ENCODE measurements at places on chromosomes 7 and 10.

- DNase-seq: no peak
Observed at GRCh38 chr10:62582804-62583208, 208.6 kb downstream of the ZNF365 start.

DNA sequence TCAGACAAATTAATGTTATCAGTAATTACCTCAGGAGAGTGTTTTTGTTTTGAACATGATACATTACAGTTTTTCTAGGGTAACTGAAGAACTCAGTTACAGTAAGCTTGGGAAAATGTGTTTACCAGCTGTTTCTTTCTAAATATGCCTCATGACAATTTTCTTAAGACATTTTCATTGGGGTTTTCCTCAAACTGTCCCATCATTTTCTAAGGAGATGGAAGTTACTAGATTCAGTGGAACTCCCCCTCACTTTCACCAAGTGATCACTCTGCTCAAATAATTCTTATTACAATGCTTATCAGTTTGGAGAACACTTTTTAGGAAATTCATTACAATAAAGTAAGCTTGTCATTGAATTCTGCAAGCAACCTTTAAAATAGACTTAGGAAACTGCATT, 6.4 kb upstream of the SPAG6 start:
- no peak for DNase-seq

- DNase-seq: no peak
Observed at GRCh38 chr10:6719561-6719960, 139.5 kb upstream of the PRKCQ start.

DNA sequence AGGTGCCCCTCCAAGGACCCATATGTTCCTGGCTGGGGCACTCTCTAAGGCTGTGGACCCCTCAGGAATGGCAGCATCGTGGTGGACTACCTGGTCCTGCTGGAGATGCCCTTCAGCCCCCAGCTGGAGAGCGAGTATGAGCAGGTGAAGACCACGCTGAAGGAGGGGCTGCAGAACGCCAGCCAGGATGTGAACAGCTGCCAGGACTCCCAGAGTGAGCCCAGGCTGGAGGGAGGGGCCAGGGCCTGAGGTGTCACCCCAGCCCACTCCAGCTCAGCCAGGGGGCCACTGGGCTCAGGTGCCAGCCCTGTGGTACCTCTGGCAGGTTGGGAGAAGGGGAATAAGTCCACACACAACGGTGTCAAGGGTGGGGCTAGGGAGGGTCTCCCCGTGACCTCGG, 4.7 kb upstream of the MUC12 start:
- DNase-seq: no peak

GRCh38 chr10:28495084-28495483, 37.8 kb upstream of the WAC start:
- no peak for DNase-seq

DNA sequence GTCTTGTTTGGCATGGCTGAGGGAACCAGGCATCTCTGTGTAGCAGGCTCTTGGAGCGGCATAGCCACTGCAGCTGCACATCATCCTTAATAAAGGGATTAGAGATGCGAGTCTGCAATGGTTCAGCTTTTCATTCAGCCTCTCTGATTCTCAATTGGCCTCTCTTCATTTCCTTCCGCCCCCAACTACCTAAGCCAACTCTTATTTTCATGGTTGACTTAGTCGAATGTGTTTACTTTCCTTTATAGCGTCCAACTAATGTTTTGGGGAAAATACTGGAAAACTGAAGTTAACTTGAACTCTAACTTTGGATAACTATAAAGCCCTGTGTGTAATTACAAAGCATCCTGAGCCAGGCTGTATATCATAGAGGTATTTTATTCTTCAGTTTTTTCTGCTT, 202.2 kb upstream of the KIAA1217 start:
- no peak for DNase-seq

DNA sequence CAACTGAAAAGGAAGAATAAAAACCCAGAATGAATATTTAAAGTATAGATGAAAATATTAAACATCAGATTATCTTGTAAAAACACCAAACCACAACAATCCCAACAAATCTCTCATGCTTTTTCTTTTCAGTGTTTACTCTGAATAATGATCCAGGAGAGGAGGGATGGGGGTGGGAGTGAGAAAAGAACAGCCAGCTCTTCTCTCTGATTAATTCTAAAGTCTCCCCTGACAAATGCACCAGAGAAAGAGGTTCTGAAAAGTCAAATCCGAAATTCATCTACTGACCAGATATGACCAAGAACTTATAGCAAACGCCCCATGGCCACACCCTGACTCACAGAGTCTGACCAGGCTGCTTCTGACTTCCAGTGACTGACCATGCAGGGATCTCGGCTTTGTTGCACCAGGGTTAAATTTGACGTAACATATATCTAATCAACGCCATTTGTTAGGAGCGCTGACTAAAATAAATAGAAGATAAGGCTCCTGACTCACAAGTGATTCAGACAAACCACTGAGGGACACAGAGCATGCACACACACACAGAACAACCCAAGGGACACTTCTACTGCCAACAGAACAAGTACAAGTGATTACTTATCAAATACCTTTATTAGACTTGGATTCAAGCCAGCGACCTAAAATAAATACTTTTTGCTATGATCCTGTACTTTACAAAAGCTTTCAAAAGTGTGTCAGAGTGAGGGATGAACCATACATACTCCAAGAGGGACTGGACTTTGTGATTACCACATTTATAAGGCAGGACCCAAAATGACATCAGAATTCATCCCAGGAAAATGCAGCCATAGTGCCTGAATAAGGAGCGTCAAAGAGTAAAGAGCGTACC, 9.3 kb upstream of the SPOCK2 start:
- no peak for DNase-seq

DNA sequence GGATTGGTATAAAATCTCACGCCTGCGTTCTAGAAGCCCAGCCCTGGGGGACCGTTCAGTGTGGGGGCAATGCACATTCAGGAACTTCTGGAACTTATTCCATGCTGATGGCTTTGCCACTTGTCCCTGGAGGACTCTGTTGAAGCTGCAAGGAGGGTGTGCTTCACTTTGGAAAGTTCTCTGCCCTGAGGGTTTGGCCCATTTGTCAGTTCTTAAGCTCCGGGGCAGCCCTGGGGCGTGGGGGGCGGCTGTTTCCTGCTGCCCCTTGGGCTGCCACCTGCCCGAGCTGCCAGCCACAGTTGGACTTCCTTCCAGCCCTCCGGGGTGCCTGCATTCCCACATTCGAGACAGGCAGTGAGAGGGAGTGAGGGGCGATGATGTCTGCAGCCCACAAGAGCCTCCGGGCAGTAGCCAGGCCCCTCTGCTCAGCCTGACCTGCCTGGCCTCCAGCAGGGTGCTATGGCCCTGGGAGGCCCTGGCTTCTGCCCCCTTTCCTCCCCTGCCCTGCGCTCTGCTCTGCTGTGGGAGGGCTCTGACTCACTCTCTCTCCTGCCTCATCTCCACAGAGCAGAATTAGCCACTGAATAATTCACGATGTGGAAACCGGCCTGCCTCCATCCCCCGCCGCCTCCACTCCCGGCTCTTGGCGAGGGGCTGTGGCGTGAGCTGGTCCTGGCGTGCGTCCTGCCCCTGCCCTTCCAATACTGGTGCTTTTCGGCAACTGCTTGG, 1.9 kb downstream of the TTYH3 start:
- no peak for DNase-seq

GRCh38 chr7:19620470-19620869, 88.4 kb downstream of the POLR1F start:
- DNase-seq: no peak

DNA sequence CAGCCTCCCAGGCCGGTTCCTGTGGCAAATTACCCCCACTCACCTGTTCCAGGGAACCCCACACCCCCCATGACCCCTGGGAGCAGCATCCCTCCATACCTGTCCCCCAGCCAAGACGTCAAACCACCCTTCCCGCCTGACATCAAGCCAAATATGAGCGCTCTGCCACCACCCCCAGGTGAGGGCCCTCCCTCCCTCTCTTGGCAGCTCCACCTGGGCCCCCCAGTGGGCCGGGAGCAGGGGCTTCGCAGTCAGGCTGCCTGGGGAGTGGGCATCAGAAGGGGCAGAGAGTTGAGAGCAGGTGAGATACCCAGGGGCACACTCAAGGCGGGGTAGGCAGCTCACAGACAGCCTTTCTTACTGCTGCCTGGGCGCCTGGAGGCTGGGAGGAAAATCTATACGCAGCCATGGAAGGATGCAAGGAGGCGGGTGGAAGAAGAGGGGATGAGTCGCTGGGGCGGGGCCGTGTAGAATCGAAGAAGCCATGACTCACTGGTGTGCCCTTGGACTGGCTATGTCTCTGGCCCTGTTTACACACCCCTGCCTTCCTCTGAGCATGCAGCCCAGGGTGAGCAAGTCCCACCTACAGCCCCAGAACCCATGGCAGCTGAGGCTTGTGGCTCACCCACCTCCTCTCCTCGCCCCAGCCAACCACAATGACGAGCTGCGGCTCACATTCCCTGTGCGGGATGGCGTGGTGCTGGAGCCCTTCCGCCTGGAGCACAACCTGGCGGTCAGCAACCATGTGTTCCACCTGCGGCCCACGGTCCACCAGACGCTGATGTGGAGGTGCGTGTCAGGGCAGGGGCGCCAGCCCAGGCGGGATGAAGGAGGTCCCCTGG, 48.6 kb upstream of the PPIF start:
- DNase-seq: no peak

- DNase-seq: peak; percentile 27
Observed at GRCh38 chr7:98836811-98837629, 32.8 kb downstream of the TMEM130 start.

DNA sequence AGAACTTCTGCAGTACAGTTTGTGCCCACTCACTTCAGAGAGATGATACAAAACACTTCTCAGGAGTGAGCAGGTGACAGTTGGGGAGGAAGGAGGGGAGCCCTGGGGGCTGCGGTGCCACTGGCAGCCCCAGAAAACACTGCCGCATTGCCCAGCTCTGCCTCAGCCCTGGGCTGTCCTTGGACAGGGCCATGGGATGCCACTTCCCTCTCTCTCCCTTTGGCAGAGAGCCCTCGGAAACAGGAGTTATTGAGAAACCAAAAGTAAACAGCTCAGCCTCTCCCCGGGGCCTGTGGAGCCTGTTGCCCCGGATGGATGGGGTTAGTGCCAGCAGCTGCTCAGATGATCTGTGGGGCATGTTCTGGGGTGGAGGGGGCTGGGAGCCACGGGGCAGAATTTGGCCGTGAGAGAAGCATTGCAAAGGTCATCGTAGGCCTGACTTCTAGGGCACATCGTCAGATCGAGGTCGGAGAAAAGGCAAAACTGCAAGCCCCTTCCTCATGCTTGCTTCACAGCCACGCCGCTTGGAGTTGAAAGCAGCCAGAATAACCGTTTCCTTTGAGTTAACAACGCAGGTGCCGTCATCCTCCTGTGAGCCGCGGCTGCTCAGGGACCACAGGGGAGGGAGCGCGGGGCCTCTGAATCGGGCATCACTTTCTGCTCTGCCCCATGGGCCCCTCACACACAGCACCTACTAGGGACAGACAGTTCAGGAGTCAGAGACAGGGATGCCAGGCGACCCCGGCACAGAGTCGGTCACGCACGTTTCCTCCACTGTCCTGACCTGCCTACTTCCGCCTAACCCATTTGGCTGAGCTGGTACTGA, 256.4 kb downstream of the CAMK1D start:
- no peak for DNase-seq

DNA sequence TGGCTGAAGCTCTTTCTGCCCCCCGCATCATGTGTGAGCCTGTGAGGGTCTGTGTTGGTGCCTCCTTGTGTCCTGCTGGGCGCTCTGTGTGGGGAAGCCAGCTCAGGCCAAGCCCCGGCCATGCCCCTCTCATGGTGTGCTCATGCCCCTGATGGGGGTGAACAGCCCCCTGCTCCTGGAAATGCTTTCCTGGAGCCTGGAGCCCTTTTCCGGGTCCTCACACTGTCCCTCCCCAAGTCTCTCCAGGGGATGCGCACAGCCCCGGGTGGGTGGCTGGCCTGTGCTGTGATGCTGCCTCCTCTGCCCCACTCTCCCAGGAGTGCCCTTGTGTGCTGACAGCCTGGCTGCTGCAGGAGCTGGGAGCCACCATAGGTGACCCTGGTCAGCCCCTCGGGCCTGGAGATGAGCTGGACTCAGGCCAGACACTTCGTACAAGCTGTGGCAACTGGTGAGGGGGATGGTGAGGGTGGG, 20.8 kb upstream of the ZNF862 start:
- DNase-seq: no peak

GRCh38 chr10:8840356-8840755, 785.9 kb downstream of the GATA3 start:
- no peak for DNase-seq

GRCh38 chr10:78010278-78010677, 19.0 kb downstream of the POLR3A start:
- no peak for DNase-seq

DNA sequence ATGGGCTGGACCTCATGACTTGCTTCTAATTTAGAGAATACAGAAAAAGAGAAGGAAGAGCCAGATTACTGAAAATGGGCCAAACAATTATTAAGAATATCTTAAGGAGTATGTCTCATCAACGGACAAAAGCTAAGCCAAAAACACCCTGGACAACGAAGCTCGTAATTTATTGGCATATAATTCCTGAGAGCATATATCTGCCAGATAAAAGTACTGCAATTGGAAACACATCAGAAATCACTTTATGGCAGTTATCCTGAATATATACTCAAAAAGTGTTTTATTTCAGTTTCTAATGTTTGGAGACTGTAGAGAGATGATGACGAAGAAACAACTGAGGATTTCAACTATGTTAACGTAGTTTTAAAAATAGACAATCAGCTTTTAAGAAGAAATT, 211.8 kb downstream of the CSTF2T start:
- DNase-seq: no peak

GRCh38 chr10:119177708-119178371, 772 bp downstream of the PRDX3 start:
- DNase-seq: no peak

GRCh38 chr7:130970696-130971095, 236.7 kb upstream of the KLF14 start:
- no peak for DNase-seq

GRCh38 chr7:79500759-79501158, 47.3 kb upstream of the MAGI2 start:
- DNase-seq: no peak

DNA sequence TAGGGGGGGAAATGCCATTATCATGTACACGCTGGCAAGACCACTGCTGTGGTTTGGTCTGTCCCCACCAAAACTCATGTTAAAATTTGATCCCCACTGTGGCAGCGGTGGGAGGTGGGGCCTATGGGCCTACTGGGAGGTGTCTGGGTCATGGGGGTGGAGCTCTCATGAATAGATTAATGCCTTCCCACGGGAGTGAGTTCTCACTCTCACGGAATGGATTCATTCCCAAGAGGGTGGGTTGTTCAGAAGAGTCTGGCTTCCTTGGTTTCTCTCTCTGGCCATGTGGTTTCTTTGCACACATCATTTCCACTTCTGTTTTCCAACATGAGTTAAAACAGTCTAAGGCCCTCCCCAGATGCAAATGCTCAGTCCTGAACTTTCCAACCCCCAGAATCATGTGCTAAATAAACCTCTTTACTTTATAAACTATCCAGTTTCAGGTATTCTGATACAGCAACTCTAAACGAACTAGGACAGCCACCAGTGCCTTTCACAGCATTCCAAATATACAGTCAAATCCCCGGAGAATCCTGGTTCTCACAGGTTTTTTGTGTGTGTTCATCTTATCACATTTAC, 44.3 kb downstream of the SMURF1 start:
- DNase-seq: no peak

GRCh38 chr10:58773341-58773740, 260.7 kb downstream of the BICC1 start:
- DNase-seq: no peak

Measured in right renal pelvis (tissue), 4 donors.